Hippocampal formation (tissue), 2 donors: ENCODE measurements at places on chromosomes 11 and 22.

GRCh38 chr11:45994371-45995341 lies 72.2 kb downstream of the LARGE2 start:
- DNase-seq: no peak

- DNase-seq: no peak
These were observed 34.6 kb upstream of the CD81 start for GRCh38 chr11:2342557-2342956.

GRCh38 chr11:85823816-85824215 lies 12.9 kb upstream of the SYTL2 start:
- DNase-seq: no peak

- DNase-seq: no peak
These were observed 19.5 kb upstream of the SLC22A12 start for GRCh38 chr11:64571410-64572091.

- DNase-seq: no peak
These were observed 8.2 kb downstream of the CREB3L1 start for GRCh38 chr11:46285594-46286033.

GRCh38 chr11:16840951-16841350 lies 102.5 kb downstream of the C11orf58 start:
- no peak for DNase-seq

DNA sequence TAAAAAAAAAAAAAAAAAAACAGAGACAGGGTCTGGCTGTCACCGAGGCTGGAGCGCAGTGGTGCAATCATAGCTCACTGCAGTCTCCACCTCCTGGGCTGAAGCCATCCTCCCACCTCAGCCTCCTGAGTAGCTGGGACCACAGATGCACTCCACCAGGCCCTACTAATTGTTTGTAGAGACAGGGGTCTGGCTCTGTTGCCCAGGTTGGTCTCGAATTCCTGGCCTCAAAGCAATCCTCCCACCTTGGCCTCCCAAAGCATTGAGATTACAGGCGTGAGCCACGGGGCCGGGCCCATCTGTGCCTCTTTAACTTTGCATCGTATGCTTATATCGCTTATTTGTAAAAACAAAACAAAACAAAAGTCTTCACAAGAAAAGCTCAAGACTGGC lies 3.1 kb downstream of the CPT1A start:
- no peak for DNase-seq
